ENCODE measurements at places on chromosomes 2 and 18. TPM values are rescaled to one million over a fixed set of nuclear protein-coding genes. Genes with fewer than 3 reads are reported as not detected.

Gene PCARE
- not detected for total RNA-seq

Gene RETSAT
- 107 TPM for total RNA-seq

Gene HYCC2
- total RNA-seq = 15.0 TPM

Gene AFF3
- 0.03 TPM for total RNA-seq

Gene HMSD
- total RNA-seq = not detected

Gene CNDP1
- not detected for total RNA-seq

Gene VAMP8
- total RNA-seq = 94.0 TPM

Gene INHBB
- 0.67 TPM for total RNA-seq

Gene RND3
- 146 TPM for total RNA-seq

Gene CASP10
- 4.6 TPM for total RNA-seq

Gene SPATA3
- total RNA-seq = not detected

Gene PECR
- 8.8 TPM for total RNA-seq

Data from mammary epithelial cell (primary cell).